ENCODE measurements at places on chromosomes 16 and 17.

GRCh38 chr16:86387468-86388440 is 122.6 kb upstream of the FOXF1 start:
- DNase-seq, result no peak

- DNase-seq, result no peak
These were observed 38.4 kb downstream of the SOX9 start for GRCh38 chr17:72158895-72159885.

DNA sequence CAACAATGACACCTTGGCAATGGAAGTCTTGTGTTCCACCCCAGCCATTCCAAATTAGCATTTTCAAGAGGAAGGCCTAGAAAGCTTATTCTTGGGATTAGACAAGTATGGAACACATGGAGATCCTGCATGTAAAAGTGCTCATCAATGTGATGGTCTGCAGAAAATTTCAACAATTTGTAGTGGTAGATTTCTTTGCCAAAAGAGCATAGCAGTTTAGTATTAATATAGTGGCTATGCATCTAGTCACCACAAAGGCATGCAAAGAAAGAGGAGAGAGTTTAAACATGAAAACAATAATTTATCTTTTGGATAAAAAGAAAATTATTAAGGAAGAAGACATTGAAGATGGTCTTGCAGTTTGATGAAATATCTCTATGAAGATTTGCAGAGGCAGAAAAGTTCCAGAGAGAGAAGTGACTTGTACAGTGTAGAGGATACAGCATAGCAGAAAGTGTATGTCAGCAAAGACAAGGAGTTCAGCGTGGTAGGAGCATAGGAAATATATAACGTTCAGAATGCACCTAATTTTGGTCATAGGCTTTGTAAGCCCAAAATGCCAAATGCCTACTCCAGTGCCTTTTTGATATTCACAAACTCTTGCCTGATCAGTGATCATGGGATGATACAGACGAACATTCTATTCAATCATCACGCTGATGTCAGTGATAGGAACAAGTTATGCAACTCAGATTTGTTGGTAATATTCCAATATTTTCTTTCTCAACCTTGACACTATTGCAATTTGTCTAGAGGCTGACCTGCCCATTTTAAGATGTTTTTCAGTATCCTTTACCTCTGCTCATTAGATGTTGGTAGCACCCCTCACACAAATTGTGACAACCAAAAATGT is 727.9 kb upstream of the SOX9 start:
- DNase-seq, result no peak

- DNase-seq, result no peak
These were observed 6.9 kb upstream of the VPS53 start for GRCh38 chr17:721540-721937.

- no peak for DNase-seq
These were observed 28.6 kb upstream of the ENDOV start for GRCh38 chr17:80386341-80386740.

GRCh38 chr17:62725791-62726249 is 82.3 kb downstream of the MARCHF10 start:
- no peak for DNase-seq

- DNase-seq, result no peak
These were observed 345.1 kb upstream of the PSMD7 start for GRCh38 chr16:73951481-73951880.

GRCh38 chr17:39736319-39737165 is 1.2 kb upstream of the GRB7 start:
- DNase-seq, result no peak

- peak; percentile 99 for DNase-seq
These were observed at the start of gene SPOP for GRCh38 chr17:49677933-49678847. Gene SPOP, minus strand, starts transcription at chr17:49678097. Its CDS starts 55,287 bp downstream, at chr17:49622810.

DNA sequence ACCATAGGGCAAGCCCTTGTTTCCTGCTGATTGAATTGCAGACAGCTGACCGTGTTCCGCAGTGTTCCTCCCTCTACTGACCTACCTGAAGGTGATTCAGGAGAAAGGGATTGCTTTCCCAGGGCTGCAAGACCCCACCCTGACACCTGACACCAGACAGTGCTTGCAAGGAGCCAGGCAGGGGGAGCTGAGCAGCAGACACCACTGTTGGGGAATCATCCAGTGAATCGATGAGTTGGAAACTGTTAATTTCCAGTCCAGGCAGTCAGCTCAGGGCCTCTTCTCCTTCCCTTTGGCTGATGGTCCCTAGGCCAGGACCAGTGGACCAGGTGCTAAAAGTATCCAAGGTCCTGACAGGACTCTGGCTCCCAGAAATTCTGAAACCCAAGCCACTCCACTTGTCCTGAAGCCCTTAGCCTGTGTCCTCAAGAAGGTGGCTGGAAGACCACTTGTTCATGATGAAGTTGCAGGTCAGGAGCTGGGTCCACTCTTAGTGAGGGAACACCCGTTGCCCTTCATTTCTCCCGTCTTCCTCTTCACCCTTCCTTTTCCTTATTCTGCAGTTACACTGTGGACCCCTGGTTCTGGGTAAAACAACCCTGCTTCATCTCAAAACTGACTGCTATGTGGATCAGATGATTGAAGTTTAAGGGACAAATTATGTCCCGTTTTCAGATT is 9.5 kb upstream of the UNK start:
- no peak for DNase-seq

GRCh38 chr16:28858421-28858820 is 5.2 kb upstream of the SH2B1 start:
- DNase-seq, result no peak

GRCh38 chr16:73753931-73754330 is 542.7 kb upstream of the PSMD7 start:
- no peak for DNase-seq

GRCh38 chr16:81774348-81774747 is 4.7 kb upstream of the PLCG2 start:
- DNase-seq, result no peak

- DNase-seq, result no peak
These were observed 23.4 kb downstream of the MBTPS1 start for GRCh38 chr16:84093120-84093878.
